ENCODE measurements at places on chromosomes 11 and 22. TPM values are rescaled to one million over a fixed set of nuclear protein-coding genes. Genes with fewer than 3 reads are reported as not detected.

DNA sequence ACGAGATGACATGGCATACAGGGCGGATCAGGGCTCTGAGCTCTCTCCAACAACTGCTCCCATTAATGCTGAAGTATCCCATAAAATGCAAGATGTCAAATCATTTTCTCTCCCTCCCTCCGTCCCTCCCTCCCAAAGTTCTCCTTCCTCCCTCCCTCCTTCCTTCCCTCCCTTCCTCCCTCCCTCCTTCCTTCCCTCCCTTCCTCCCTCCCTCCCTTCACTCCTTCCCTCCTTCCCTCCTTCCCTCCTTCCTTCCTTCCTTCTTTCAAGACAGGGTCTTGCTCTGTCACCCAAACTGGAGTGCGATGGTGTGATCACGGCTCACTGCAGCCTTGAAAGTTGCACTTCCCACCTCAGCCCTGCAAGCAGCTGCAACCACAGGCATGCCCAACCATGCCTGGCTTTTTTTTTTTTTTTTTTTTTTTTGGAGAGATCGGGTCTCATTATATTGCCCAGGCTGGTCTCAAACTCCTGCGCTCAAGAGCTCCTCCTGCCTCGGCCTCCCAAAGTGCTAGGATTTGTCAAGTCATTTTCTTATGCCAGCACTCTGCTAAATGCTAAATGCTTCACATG is 38.2 kb downstream of the TXN2 start:
- DNase-seq = no peak
- H3K36me3 ChIP-seq = no peaks in the 10 kb centered on the region
- H3K4me1 ChIP-seq = no peaks in the 10 kb centered on the region
- H3K4me3 ChIP-seq = no peak overlapping the region
- no peak overlapping the region for H3K27ac ChIP-seq

DNA sequence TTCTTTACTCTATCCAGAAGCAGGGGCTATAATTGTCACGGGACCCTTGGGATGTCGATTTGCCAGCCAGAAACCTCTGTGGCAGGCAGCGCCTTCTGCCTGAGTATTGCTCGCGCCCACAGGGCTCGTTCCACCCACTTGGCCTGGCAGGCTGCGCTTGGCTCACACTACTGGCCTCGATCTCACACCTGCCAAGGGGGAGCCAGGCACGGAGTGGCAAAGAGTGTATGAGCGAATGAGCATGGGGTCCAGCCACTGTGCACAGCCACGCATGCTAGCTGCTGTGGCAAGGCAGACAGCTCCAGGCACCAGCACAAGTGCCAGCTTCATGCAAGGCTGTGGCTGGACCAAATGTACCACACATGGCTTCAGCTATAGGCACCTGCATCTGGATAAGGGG is 599.8 kb downstream of the DLG2 start:
- no peak overlapping the region for H3K27ac ChIP-seq
- DNase-seq = no peak
- no peaks in the 10 kb centered on the region for H3K4me1 ChIP-seq
- H3K4me3 ChIP-seq = no peak overlapping the region

The HBG1 gene
- not detected for total RNA-seq

DNA sequence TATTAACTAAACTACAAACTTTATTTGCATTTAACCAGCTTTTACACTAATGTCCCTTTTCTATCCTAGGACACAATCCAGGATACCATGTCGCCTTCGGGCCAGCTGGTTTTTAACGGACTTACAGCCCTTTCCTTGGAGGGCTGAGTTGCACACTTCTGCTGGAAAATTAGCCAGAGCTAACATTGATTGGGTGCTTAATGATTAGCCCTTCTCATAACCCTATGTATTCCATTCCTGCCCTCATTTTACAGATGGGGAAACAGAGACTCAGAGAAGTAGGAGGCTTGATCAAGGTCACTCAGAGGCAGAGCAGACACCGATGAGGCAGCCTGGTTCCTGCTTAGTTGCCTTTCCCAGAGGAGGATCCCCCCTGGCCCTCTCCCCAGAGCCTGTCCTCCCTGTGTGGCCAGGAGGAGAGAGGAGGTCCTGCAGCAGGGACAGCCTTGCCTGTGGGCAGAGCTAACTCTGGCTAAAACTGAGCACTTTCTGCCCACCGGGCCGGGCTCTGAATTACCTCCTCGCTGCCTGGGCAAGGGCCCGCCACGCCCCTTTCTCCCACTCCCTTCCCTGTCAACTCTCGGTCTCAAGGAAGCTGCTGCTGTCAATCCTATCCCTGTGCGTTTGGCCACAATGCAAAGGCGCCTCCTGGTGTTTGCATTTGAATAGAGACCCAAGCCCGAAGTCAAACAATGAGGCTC is 59.6 kb upstream of the PAX6 start:
- H3K27ac ChIP-seq = no peak overlapping the region
- no peaks in the 10 kb centered on the region for H3K27me3 ChIP-seq
- no peaks in the 10 kb centered on the region for H3K4me1 ChIP-seq

DNA sequence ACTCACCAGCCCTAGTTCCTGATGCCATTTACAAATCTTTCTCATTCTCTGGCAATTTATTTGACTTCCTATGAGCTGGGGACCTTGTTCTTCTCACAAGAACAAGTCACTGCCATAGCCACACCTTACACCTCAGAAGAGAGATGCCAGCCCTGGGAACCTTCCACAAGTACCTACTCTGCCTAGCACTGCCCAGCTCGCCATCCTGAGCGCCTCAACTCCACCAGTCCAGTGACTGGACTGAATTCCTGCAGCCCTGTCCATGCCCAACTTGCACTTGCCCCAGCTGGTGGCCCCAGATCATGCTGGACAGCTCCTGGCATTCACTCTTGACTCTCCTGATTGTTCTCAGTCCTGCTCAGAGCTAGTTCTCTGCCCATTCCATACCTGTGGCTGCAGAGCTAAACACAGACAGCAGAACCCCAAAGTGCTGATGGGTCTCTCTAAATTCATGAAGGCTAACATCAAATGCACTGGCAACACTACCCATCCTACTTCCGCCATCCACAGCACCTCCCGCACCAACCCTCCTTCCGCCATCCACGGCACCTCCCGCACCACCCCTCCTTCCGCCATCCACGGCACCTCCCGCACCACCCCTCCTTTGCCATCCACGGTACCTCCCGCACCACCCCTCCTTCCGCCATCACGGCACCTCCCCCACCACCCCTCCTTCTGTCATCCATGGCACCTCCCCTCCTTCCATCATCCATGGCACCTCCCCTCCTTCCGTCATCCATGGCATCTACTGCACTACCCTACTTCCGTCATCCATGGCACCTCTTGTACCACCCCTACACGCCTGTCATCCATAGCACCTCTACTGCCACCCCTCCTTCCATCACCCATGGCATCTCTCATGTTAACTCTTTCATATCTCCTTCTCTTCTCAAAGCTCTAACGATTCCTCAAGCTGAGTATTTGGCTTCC is 23.6 kb upstream of the SLC25A1 start:
- H3K27me3 ChIP-seq = no peaks in the 10 kb centered on the region
- no peak overlapping the region for H3K27ac ChIP-seq
- DNase-seq = no peak
- H3K36me3 ChIP-seq = no peaks in the 10 kb centered on the region
- no peak overlapping the region for H3K4me3 ChIP-seq
- H3K4me1 ChIP-seq = no peaks in the 10 kb centered on the region
